Nephron progenitor cell (in vitro differentiated cells): ENCODE measurements at places on chromosomes 7 and 10.

DNA sequence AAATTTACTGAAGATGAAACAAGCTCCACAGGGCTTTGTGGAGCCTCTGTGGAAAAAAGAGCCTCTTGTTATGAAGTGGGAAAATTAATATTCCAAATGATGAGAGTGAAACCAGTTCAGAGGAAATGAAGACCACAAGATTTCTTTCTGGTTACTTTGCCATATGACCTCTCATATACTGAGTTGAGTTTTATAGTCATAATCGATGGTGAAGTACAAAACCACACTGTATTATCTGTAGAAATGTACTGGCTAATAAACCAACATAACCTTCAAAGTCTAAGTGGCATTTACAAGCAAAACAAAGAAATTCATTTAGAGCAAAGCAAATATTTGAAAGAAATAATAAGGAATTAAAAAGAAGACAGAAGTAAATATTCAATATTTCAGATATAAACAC is 662.6 kb upstream of the ZWINT start:
- DNase-seq = no peak
- peaks cover 11% of the 10 kb centered on the region for H3K36me3 ChIP-seq
- no peaks in the 10 kb centered on the region for H3K27me3 ChIP-seq
- no peak overlapping the region for H3K4me3 ChIP-seq
- H3K27ac ChIP-seq = no peak overlapping the region
- peaks cover 4% of the 10 kb centered on the region for H3K4me1 ChIP-seq

DNA sequence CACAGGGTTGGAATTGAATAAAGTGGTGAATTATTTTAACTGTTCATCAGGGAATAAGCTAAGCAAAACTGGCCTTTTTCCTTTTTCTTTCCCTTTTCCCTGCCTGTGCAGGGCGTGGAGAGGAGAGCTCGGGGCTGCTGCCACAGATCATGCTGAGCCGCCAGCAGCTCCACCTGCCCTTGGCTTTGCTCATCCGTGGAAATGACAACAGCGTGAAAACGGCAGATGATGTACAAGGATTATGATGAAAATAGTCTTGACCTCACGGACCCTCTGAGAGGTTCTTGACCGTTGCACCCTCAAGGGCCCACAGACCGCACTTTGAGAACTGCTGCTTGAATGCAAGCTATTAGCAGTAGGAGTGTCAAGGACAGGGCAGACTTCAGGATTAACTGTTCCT is 10.6 kb downstream of the PPP2R2D start:
- H3K4me1 ChIP-seq = peaks cover 59% of the 10 kb centered on the region
- no peak for DNase-seq
- no peak overlapping the region for H3K4me3 ChIP-seq

GRCh38 chr10:58177362-58177947 is 90.2 kb downstream of the IPMK start:
- DNase-seq = no peak
- H3K4me1 ChIP-seq = no peaks in the 10 kb centered on the region
- no peak overlapping the region for H3K27ac ChIP-seq
- no peaks in the 10 kb centered on the region for H3K36me3 ChIP-seq

DNA sequence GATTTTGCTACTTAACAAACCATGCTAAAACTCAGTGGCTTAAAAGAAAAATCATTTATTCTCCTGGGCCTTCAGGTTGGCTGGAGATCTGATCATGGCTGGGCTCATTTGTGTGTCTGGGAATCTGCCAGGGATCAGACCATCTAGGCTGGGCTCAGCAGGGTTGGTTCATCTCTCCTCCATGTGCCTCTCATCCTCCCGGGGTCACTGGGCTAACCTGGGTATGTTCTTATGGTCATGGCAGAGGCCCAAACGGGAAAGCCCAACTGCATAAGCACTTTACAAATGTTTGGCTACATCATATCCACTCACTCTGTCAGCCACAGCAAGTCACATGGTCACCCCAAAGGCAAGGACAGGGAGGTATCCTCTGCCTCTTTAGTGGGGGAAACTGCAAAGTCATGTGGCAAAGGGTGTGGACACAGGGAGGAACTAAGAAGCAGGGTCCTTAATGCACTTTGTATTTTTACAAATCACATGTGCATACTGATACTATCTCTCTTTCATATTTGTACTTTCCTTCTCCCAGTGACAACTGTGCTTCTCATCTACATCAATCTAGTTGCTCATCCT is 231.4 kb downstream of the BUB3 start:
- H3K27me3 ChIP-seq = peaks cover 7% of the 10 kb centered on the region
- H3K27ac ChIP-seq = no peak overlapping the region
- DNase-seq = no peak
- peaks cover 9% of the 10 kb centered on the region for H3K4me1 ChIP-seq
- H3K36me3 ChIP-seq = peaks cover 26% of the 10 kb centered on the region

DNA sequence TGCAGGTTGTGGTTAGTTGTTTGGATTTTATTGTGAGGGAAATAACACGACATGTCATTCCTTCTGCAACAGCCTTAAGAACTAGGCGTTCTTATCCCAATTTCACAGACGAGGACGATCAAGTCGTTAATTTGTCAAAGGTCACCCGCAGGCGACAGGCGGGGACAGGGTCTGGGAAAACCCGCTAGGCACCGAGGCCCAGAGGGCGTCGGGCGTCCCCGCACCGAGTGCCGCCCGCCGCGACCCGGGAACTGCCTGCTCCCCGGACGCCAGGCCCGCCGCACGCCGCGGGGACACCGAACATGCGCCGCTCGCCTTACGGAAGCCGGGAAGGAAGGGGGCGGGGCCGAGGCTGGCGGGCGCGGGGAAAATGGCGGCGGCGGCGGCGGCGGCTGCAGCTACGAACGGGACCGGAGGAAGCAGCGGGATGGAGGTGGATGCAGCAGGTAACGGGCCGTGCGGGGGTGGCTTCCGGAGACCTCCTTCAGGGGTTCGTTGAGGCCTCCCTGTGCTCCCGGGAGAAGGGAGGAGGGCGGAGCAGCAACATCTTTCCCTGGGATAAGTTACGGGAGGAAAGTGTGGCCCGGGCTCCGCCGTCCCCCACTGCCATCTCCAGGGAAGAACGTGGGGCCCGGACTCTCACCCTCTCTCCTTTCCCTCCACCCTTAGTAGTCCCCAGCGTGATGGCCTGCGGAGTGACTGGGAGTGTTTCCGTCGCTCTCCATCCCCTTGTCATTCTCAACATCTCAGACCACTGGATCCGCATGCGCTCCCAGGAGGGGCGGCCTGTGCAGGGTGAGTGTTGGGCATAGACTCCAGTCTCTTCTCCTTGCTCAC is at the start of gene COPS6:
COPS6 (plus strand) TSS at position 349 of the 837 bp plus-strand sequence; CDS start at position 371, 22 bp downstream.
- DNase-seq = peak; percentile 92
- peak within 1 kb of the TSS; percentile 97 for H3K27ac ChIP-seq
- peaks cover 39% of the 10 kb centered on the region for H3K4me1 ChIP-seq
- H3K4me3 ChIP-seq = peak within 1 kb of the TSS; percentile 94

- no peak for DNase-seq
- no peaks in the 10 kb centered on the region for H3K4me1 ChIP-seq
- H3K27me3 ChIP-seq = peaks cover 8% of the 10 kb centered on the region
- H3K4me3 ChIP-seq = no peak overlapping the region
- no peak overlapping the region for H3K27ac ChIP-seq
- H3K36me3 ChIP-seq = no peaks in the 10 kb centered on the region
These were observed 94.3 kb upstream of the MYO3A start for GRCh38 chr10:25839683-25840082.

- H3K27me3 ChIP-seq = no peaks in the 10 kb centered on the region
- no peak overlapping the region for H3K4me3 ChIP-seq
- H3K4me1 ChIP-seq = no peaks in the 10 kb centered on the region
- H3K36me3 ChIP-seq = peaks cover 74% of the 10 kb centered on the region
These were observed 30.0 kb downstream of the GLUD1 start for GRCh38 chr10:87064651-87065050.

GRCh38 chr7:93503088-93503487 is 71.4 kb downstream of the CALCR start:
- peaks cover 6% of the 10 kb centered on the region for H3K27me3 ChIP-seq
- DNase-seq = no peak
- no peaks in the 10 kb centered on the region for H3K4me1 ChIP-seq
- no peaks in the 10 kb centered on the region for H3K36me3 ChIP-seq
- H3K27ac ChIP-seq = no peak overlapping the region
